Immature natural killer cell (primary cell): ENCODE measurements at places on chromosomes 16 and 17. TPM values are rescaled to one million over a fixed set of nuclear protein-coding genes. Genes with fewer than 3 reads are reported as not detected.

DNA sequence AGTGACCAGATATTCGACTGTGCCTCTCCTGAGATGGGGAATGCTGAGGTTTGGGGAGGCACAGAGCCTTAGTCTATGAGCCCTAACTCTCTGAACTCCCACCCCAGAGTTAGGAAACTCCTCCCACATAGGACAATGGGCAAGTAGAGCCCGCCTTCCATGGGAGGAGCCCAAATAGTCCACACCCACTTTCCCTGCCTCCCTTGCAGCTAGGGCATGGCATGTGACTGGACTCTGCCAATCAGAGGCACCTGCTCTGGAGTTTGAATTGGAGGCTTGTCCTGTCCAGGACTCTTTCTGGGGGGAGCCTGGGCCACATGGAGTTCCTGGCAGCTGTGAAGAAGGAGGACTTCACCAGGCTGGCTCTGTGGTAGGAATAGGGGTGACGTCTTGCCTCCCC is 48.4 kb downstream of the SOCS1 start:
- peaks cover 18% of the 10 kb centered on the region for H3K4me1 ChIP-seq
- H3K36me3 ChIP-seq = no peaks in the 10 kb centered on the region
- no peak for DNase-seq
- no peak overlapping the region for H3K4me3 ChIP-seq
- peaks cover 7% of the 10 kb centered on the region for H3K27me3 ChIP-seq

KRT25 gene
- not detected for polyA plus RNA-seq

DNA sequence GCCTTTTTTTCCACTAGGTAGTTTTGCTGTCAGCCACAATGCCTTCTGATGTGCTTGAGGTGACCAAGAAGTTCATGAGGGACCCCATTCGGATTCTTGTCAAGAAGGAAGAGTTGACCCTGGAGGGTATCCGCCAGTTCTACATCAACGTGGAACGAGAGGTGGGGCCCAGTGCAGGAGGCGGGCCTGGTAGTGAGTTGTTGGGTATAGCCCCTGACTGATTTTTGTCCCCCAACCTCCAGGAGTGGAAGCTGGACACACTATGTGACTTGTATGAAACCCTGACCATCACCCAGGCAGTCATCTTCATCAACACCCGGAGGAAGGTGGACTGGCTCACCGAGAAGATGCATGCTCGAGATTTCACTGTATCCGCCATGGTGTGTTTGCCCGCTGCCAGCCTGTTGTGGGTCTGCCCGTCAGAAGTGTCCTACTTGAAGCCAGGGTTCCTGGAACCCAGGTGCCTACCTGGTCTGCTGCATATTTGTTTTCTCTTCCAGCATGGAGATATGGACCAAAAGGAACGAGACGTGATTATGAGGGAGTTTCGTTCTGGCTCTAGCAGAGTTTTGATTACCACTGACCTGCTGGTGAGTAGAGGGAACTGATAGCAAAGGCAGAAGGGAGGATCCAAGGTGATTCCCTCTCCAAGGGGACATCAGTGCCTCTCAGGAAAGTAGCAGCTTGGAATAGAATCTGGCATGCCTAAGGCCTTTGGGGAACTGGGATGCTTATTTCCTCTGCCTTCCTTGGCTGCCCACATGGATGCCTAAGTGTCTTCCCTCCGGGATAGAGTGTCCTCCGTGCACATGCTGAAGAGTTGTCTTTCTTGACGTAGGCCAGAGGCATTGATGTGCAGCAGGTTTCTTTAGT is 1.9 kb upstream of the CD68 start:
- H3K4me1 ChIP-seq = peaks cover 76% of the 10 kb centered on the region
- H3K4me3 ChIP-seq = no peak overlapping the region

GRCh38 chr17:41433586-41433985 is 7.2 kb downstream of the KRT38 start:
- no peaks in the 10 kb centered on the region for H3K4me1 ChIP-seq
- peaks cover 4% of the 10 kb centered on the region for H3K27me3 ChIP-seq
- DNase-seq = no peak
- no peak overlapping the region for H3K27ac ChIP-seq

FZD2 gene
- polyA plus RNA-seq = 0.97 TPM

DNA sequence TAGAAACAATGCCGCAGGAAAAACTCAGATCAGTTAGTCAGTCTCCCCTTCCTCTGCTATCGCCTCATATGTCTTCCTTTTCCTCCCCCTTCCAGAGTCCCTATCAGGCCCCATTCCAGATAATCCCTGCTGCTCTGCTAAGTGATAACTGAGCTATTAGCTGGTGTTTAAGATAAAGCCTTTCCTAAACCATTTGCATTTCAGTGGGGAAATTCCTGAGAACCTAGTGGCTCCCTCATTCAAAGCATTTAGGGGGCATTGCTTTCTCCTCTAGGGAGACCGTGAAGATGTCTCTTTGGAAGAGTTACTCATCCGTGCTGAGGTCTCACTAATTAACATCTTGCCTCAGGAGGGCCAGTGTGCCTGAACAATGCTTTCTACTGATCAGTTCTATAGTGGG is 401.6 kb downstream of the NPIPA7 start:
- no peaks in the 10 kb centered on the region for H3K4me1 ChIP-seq
- peaks cover 2% of the 10 kb centered on the region for H3K27me3 ChIP-seq
- no peak overlapping the region for H3K27ac ChIP-seq

MYH13 gene
- polyA plus RNA-seq = not detected

HBQ1 gene
- 8.9 TPM for polyA plus RNA-seq

DNA sequence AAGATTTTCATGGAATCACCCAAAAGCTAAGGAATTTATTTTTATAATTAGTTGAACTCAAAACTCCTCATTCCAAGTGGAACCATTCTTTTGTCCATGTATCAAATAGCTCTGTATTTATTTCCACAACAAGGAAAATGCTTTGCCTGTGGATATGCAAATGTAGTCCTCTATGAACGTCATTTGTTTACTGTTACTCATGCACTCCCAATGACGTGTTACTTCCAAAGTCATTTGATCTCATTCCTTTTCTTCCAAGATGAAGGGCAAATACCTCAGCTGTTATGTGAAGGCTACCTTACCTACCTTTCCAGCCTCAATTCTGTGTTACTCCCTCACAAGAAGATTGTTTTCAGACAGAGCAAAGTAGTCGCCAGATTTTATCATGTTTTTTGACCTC is 83.7 kb downstream of the ITFG1 start:
- no peak overlapping the region for H3K27ac ChIP-seq
- no peak overlapping the region for H3K4me3 ChIP-seq
- H3K36me3 ChIP-seq = peaks cover 28% of the 10 kb centered on the region
- H3K4me1 ChIP-seq = peaks cover 5% of the 10 kb centered on the region

CYLD gene
- polyA plus RNA-seq = 66.1 TPM

GRCh38 chr17:63699638-63700527 is at the start of gene LIMD2:
Gene LIMD2 (minus strand): TSS chr17:63700125. CDS start chr17:63699298, 827 bp downstream.
- peaks cover 45% of the 10 kb centered on the region for H3K27me3 ChIP-seq
- H3K27ac ChIP-seq = peak within 1 kb of the TSS; percentile 97
- peak; percentile 84 for DNase-seq
- peaks cover 67% of the 10 kb centered on the region for H3K4me1 ChIP-seq

DNA sequence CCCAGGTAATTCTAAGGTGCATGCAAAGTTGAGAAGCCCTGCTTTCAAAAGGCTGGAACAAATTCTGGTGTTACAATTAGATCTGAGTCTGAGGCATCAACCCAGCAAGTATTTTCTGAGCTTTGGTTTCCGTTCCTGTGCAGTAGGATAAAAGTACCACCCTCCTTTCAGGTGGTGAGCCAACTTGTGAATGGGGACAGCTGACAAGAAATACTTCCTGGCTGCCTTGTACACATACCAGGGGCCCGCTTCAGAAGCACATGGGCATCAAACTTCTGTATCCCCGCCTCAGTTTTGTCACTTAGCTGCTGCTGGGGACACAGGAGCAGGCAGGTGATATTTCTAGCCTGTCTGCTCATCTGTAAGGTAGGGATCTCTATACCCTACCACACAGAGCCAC is 252.2 kb downstream of the CPPED1 start:
- H3K27me3 ChIP-seq = peaks cover 2% of the 10 kb centered on the region
- peaks cover 25% of the 10 kb centered on the region for H3K4me1 ChIP-seq
- H3K36me3 ChIP-seq = no peaks in the 10 kb centered on the region
- no peak overlapping the region for H3K4me3 ChIP-seq
- no peak overlapping the region for H3K27ac ChIP-seq

GRCh38 chr16:55701442-55702319 is 45.9 kb downstream of the SLC6A2 start:
- H3K4me3 ChIP-seq = no peak overlapping the region
- H3K4me1 ChIP-seq = no peaks in the 10 kb centered on the region
- H3K27ac ChIP-seq = no peak overlapping the region
- no peak for DNase-seq

FBXL16 gene
- 0.20 TPM for polyA plus RNA-seq

GRCh38 chr17:16419074-16419928 is 3.9 kb downstream of the TRPV2 start:
- peak overlapping the region; percentile 89 for H3K27ac ChIP-seq
- no peak for DNase-seq
- peak overlapping the region; percentile 66 for H3K4me3 ChIP-seq
- H3K4me1 ChIP-seq = peaks cover 61% of the 10 kb centered on the region

GRCh38 chr17:79183293-79184158 is 108.9 kb downstream of the ENGASE start:
- H3K27ac ChIP-seq = no peak overlapping the region
- no peaks in the 10 kb centered on the region for H3K4me1 ChIP-seq
- no peak for DNase-seq
- H3K4me3 ChIP-seq = no peak overlapping the region
- no peaks in the 10 kb centered on the region for H3K36me3 ChIP-seq

DNA sequence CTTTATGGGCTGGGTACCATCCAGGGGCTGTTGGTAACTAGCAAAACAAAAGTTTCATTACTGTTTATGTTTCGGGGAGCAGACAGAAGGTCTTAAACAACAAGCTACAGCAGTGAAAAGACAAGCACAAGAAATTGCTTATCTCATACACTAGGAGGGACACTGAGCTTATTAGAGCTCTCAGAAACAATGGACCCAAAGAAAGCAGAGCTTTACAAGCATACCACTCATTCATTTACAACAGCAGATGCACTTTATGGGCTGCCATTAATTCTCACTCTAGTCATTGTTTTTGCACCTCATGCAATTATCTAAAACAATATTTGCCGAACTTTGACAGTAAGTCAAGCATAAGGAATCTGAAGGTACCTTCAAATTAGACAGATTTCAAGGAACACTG is 10.0 kb downstream of the KRT16 start:
- H3K27ac ChIP-seq = no peak overlapping the region
- H3K4me3 ChIP-seq = no peak overlapping the region
- peaks cover 9% of the 10 kb centered on the region for H3K27me3 ChIP-seq
- DNase-seq = no peak
- peaks cover 4% of the 10 kb centered on the region for H3K36me3 ChIP-seq
- H3K4me1 ChIP-seq = no peaks in the 10 kb centered on the region

- no peak overlapping the region for H3K27ac ChIP-seq
- H3K27me3 ChIP-seq = no peaks in the 10 kb centered on the region
- no peaks in the 10 kb centered on the region for H3K36me3 ChIP-seq
- no peak overlapping the region for H3K4me3 ChIP-seq
- H3K4me1 ChIP-seq = peaks cover 10% of the 10 kb centered on the region
Measured at GRCh38 chr17:45951941-45952340, 47.1 kb upstream of the STH start.

SP6 gene
- polyA plus RNA-seq = not detected

CES1 gene
- polyA plus RNA-seq = 0.61 TPM

GRCh38 chr17:4852567-4853207 is 19.5 kb downstream of the MINK1 start:
- peak; percentile 32 for DNase-seq
- H3K27me3 ChIP-seq = peaks cover 18% of the 10 kb centered on the region
- peaks cover 10% of the 10 kb centered on the region for H3K36me3 ChIP-seq

PYY gene
- polyA plus RNA-seq = not detected

- peaks cover 23% of the 10 kb centered on the region for H3K36me3 ChIP-seq
- H3K27me3 ChIP-seq = no peaks in the 10 kb centered on the region
- H3K4me1 ChIP-seq = peaks cover 13% of the 10 kb centered on the region
- no peak for DNase-seq
Measured at GRCh38 chr17:81267390-81268067, 27.6 kb downstream of the SLC38A10 start.

DNA sequence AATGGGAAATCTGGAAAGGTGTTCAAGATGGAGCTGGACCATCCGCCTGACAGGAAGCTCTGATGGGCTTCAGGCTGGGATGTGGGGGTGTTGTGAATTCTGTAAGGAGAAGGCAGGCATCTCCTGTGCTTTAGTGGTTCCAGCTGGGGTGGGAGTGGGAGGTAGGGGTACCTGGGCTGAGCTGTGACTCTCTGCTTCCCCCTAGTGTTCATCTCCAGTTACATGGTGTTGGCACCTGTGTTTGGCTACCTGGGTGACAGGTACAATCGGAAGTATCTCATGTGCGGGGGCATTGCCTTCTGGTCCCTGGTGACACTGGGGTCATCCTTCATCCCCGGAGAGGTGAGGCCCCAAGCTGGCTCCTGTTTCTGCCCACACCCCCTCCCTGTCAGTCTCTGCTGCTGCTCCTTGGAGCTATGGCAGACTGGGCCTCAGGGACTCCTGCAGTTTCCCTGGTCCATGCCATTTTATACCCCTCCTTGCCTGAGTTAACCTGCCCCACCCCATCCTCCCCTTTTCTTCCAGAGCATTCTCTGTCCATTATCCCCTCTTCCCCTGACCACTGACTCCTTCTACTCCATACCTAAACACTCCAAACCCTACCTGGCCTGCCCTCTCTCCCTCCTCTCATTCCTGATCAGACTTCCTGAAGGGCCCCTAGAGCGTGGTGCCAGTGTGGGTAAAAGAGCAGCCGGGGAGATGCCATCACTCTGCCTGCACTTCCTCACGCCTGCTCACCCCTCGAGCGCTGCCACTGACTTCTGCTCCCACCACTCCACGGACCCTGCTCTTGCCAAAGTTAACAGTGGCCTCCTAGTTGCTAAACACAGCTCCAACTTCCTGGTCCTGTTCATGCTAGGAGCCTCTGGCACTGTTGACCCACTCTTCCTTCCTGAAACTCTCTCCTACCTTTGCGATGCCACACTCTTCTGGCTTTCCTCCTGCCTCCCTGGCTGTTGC is 3.4 kb downstream of the SPNS1 start:
- H3K36me3 ChIP-seq = peaks cover 8% of the 10 kb centered on the region
- peak overlapping the region; percentile 43 for H3K27ac ChIP-seq
- peaks cover 6% of the 10 kb centered on the region for H3K27me3 ChIP-seq
- DNase-seq = no peak
- H3K4me1 ChIP-seq = peaks cover 36% of the 10 kb centered on the region

- peaks cover 8% of the 10 kb centered on the region for H3K27me3 ChIP-seq
- peak overlapping the region; percentile 9 for H3K27ac ChIP-seq
- H3K4me3 ChIP-seq = no peak overlapping the region
- DNase-seq = no peak
- H3K36me3 ChIP-seq = peaks cover 6% of the 10 kb centered on the region
Measured at GRCh38 chr16:84607694-84608093, 10.2 kb downstream of the COTL1 start.

DNA sequence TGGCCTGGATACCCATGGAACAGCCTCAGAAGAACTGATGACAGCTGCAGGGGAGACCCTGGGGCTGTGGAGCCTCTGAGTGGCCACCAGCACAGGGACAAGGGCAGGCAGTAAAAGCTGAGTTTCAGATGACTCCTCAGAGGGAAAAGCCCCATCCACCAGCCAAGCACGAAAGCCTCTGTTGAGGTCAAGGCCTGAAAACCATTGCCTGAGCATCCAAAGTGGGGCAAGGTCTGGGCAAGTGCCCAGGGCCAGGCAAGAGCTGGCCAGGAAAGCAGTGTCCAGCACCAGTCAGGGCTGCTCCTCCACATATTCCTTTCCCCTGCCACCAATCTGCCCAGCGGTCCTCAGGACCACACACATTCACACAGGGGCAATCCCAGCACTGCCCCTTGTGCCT is 16.4 kb downstream of the ATP6V0D1 start:
- H3K27ac ChIP-seq = no peak overlapping the region
- no peak for DNase-seq
- H3K4me1 ChIP-seq = peaks cover 80% of the 10 kb centered on the region

- H3K27me3 ChIP-seq = peaks cover 22% of the 10 kb centered on the region
- peaks cover 42% of the 10 kb centered on the region for H3K4me1 ChIP-seq
- peak overlapping the region; percentile 88 for H3K4me3 ChIP-seq
- peak overlapping the region; percentile 96 for H3K27ac ChIP-seq
Measured at GRCh38 chr17:49193513-49194296, 16.7 kb downstream of the GNGT2 start.

IRX5 gene
- polyA plus RNA-seq = not detected
